RKO (cell line): ENCODE measurements at places on chromosomes 7 and 10.

DNA sequence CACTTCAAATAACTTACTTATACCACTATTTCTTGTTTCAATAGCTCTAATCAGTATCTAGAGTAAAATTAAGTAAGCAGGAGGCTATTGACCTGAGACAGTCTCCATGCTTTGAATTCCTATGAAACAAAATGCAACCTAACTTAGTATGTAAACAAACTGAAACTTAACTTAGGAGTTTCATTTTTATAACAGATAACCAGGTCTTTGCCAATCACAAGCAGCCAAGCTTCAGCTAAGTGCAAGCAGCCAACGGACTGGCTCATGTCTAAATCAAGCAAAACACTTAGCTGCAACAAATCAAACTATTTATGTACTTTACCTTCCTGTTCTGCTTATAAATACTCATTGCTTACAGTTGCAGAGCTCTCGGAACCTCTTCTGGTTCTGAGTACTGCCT is 4.4 kb upstream of the GSTK1 start:
- DNase-seq = no peak

- DNase-seq = peak; percentile 19
Observed at GRCh38 chr7:24882989-24883621, 96.9 kb downstream of the OSBPL3 start.

DNA sequence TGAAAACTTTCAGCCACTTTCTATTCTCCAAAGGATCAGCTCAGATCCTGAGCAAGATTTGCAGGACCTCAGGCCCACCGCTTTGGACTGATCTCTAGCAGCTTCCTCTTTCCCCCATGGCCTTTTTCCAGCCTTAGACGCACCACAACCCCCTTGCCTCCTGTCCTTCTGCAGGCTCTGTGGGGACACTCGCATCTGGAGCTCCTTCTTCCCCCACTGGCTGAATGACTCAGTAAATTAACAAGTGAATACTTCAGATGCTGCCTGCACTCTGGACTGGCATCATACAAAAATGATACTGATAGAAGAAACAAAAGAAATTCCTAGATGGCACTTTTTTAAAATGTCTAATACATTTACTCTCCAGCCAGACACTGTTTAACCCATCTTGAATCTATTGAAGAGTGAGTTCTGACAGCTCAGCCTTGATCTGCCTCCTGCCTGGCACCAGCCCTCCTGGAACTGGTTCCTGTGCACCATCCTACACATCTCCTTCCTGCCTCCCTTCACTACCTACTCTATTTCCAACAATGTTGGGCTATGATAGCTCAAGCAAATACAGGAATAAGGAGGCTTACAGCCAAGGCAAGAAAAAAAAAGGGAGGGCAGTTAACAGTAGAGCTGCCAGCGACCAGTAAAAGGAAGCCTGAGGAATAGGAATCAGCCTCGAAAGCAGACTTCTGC is 3.3 kb downstream of the FRMPD2 start:
- no peak for DNase-seq

GRCh38 chr7:112147793-112148361 is 58.3 kb downstream of the DOCK4 start:
- no peak for DNase-seq

- DNase-seq = no peak
Observed at GRCh38 chr7:147779949-147780348, 810.6 kb upstream of the C7orf33 start.

GRCh38 chr10:52652431-52653262 is 119.9 kb downstream of the MBL2 start:
- DNase-seq = no peak

DNA sequence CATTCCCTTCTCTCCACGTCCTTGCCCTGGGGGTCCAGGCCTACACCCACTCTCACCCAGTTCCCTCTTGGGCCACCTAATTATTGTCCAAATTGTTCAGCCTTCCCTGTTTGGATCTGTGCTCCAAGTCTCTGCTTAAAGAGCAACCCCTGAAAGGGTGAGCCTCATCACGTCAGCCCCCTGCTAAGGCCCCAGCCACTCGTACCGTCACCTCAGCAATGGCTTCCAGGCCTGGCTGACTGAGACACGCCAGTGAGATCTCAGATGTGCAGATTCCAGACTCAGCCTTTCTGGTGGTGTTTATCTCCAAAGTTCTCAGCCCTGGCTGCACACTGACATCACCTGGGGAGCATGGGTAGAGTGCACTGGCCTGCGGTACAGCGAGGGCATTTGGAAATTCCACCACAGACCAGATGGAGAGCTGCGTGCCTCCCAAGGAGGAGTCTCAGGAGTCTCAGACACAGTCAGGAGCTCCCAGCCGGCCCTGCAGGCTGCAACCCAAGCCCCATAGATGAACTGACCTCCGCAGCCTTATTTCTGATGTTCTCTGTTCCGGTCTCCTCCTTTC is 87.5 kb downstream of the PRKAG2 start:
- DNase-seq = no peak

DNA sequence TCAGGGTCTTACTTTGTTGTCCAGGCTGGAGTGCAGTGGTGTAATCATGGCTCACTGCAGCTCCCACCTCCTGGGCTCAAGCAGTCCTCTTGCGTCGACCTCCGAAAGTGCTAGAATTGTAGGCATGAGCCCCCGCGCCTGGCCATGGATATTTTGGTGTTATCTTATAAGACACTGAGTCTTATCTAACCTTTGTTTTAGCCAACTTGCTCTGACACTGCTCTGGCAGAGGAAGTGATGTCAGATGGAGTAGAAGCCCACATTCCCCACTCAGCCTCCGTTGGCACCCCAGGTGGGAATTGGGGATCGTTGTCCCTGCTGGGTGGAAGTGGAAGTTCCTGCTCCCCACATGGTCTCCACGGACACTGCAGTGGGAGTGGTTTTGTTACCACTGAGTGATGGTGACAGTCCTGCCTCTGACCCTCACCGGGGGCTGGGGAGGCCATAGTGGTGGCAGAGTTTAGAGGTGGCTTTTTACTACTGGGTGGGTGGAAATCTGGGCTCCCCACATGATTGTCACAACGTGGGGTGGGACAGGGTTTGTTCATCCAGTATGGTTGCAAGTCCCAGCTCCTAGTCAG is 98.9 kb downstream of the ANKRD61 start:
- DNase-seq = no peak

DNA sequence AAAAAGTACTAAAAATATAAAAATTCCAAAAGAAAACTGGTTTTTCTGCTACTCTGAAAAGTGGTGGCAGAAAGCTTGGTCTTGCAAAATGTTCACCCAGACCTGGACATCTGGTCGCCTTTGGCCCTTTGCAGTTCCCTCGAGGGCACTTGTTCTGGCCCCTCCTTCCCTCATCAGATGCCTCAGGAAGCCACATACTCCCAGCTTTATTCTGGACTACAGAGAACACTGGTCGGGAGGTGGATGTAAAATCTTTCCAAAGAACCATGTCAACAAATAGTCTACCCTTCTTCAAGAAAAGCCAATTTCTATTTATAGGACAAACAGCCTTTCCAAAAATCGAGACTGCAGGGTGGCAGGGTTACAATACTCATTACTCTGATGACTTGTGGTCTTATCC is 726.1 kb downstream of the TNS3 start:
- no peak for DNase-seq

- peak; percentile 89 for DNase-seq
Observed at GRCh38 chr10:50325449-50326171, 74.3 kb upstream of the ASAH2 start.

GRCh38 chr10:59283456-59284091 is 78.8 kb downstream of the FAM13C start:
- DNase-seq = no peak

GRCh38 chr7:46932676-46933424 is 649.1 kb downstream of the TNS3 start:
- DNase-seq = no peak

- DNase-seq = no peak
Observed at GRCh38 chr10:62033125-62033524, 131.6 kb downstream of the ARID5B start.

DNA sequence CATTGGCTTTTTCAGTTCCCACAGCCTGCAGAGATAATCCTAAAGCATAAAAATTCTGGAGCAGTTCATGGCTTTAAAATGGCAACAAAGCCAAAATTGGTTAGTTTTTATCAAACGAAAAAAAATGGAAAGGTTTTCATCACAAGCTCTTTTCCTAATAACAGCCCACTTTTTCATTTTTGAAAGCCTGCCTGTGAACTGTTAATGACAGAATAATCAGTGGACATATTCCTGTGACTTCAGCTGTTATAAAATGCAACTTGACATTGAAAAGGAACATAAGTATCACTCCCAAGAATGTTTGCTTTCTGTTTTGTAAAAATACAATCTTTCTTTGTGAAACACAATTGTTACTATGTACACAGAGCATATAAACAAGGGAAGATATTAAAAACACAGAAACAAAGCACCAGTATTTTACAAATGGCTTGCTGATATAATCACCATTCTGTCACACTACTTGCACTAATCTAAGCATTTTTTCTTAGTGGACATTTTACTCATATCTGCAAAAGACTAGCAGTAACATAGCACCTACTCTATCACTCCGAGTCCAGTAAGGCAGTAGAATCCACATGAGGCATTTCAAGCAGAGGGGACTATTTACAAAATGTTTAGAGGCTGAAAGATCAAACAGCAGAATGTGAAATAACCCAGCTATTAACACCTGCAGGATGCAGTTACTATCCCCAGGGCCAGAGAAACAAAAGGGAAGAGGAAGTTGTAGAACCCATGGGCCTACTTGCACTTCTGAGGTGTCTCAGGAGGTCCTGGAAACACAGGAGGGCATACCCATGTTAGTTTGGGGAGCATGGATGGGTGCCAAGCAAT is 26.4 kb downstream of the MACC1 start:
- no peak for DNase-seq

DNA sequence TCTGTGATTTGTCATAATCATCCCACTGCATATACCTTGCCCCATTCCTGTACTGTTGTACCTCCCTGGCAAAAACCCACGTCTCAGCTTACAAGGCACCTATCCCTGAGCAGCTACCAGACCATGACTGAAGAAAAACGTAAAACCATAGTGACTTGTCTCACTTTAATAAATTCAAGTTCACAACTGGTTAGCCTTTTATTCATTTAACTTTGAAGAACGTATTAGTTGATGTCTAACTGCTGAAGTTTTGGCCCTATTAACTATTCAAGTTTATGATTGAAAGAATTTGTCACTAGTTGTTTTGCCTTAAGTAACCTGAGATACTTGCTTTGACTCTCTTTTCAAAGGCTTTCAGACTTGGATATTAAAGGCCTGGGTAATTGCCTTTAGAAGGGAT is 59.7 kb downstream of the GALNT11 start:
- no peak for DNase-seq

DNA sequence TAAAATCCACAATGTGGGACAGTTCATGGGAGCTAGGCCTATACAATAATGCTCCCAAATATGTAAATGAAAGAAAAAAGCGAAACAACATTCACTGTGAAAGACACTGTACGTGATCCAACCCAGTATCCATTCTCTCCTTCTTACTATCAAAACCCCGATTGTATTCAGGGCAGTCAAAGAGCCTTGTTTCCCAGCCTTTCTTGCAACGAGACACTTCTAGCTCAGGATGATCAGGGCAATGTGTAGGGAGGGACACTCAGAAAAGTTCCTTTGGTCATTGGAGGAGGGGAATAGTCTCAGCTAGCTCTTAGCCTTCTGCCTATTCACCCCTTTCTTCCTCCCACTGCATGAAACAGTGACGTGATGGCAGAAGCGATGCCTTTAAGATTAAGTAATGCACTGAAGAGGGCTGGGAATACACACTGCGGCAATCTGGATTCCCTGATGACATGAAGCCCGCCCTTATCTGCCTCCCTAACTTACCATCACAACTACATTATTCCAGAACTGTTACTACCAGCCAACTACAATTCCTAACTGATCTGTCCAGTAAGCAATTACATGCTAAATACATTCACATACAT is 27.3 kb downstream of the UBE2H start:
- no peak for DNase-seq

- no peak for DNase-seq
Observed at GRCh38 chr7:47757921-47758411, 176.1 kb upstream of the TNS3 start.
